ENCODE measurements at places on chromosomes 16 and 17. TPM values are rescaled to one million over a fixed set of nuclear protein-coding genes. Genes with fewer than 3 reads are reported as not detected.
A peak's percentile ranks its signal among the peaks of the same experiment; 100 is the strongest.

PRSS22 gene
- 97.0 TPM for total RNA-seq

DNA sequence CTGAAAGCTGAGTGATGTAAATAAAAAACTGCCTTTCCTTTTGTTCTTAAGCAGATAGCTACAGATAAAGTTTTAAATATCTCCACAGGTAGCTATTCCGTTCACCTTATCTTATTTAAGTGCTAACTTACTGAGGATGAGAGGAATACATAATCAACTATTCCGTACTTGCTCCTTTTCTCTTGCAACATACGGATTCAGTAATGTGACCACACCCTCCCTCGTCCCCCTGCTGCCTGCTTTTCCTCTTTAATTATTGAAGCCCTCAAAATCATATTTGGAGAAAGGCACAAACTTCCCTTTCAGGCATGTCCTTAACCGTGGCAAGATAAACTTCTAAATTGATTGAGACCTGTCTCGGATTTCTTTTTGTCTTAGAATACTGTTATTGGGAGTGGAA lies 101.4 kb downstream of the MAP2K4 start:
- no peak for ATAC-seq

- no peak for ATAC-seq
These were observed 70.3 kb downstream of the MYO1D start for GRCh38 chr17:32806646-32807045.

DNA sequence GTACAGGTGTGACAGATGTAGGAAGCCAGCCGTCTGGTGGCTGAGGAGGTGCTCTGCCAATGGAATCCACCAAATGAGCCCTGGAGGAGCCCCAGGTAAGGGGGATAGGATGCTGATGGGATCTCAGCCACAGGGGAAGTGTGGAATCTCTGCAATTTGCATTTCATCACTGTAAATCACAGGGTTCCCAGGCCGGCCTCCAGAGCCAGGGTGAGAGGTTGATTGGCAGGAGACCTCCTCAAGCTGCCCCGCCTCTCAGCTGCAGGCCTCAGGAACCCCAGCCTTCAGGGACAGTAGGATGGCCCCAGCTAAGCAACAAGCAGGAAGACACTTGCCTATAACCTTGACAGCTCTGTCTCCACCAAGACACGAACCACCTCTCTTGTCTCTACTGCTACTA lies 39.4 kb downstream of the RTN4RL1 start:
- ATAC-seq, result no peak

GNG13 gene
- not detected for total RNA-seq

FBXO39 gene
- total RNA-seq, result 0.68 TPM

DNA sequence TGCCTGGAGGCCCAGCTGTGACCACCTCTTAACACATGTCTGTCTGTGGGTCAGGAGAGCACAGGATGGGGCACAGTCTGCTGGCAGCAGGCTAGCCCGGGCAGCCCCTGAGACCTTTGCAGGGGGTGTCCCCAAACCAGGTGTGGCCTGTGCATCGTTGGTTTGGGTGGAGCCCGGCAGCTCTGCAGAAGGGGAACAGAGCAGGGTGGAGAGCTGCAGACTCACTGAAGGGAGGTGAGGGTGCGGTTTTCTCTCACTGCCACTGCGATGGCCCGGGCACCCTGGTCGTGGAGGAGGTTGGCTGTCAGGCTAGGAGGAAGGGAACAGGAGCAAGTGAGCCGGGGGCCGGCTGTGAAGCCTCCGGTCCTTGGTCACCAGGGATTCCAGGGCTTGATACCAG lies 28.8 kb downstream of the NLRC3 start:
- peak; percentile 47 for ATAC-seq

DNA sequence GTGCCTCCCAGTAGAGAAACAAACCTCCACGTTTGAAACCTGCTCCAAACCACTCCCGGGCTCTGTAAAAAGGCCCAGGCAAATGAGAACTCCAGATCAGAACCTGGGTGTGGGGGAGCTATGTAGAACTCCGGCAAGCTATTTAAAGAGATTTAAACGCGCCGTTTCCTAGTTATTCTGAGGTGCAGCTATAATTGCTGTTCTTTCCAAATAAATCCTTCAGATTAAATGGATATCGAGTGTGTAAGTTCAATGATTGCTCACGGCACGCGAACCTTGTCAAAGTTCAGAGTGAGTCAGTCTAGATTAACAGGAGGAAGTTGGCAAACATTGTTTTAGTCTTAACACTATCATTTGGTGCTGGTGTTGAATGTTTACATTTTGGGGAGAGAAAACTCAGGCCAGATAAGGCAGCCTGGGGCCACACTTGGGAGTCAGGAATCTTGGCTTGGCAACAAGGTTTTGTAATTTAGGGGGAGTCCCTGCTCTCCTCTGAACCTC lies 92.9 kb upstream of the SALL1 start:
- peak; percentile 73 for ATAC-seq

GRCh38 chr17:58532555-58532951 lies 18.1 kb upstream of the MTMR4 start:
- no peak for ATAC-seq

DNA sequence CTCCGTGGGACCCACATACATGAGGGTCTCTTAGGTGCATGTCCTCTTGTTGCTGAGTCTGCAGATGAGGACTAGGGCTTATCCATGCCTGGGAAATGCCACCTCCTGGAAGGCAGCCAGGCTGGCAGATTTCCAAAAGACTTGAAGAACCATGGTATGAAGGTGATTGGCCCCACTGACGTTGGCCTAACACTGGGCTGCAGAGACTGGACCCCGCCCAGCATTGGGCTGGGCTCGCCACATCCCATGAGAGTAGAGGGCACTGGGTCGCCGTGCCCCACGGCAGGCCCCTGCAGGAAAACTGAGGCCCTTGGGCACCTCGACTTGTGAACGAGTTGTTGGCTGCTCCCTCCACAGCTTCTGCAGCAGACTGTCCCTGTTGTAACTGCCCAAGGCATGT lies 38.2 kb upstream of the IL21R start:
- ATAC-seq, result peak; percentile 22

DNA sequence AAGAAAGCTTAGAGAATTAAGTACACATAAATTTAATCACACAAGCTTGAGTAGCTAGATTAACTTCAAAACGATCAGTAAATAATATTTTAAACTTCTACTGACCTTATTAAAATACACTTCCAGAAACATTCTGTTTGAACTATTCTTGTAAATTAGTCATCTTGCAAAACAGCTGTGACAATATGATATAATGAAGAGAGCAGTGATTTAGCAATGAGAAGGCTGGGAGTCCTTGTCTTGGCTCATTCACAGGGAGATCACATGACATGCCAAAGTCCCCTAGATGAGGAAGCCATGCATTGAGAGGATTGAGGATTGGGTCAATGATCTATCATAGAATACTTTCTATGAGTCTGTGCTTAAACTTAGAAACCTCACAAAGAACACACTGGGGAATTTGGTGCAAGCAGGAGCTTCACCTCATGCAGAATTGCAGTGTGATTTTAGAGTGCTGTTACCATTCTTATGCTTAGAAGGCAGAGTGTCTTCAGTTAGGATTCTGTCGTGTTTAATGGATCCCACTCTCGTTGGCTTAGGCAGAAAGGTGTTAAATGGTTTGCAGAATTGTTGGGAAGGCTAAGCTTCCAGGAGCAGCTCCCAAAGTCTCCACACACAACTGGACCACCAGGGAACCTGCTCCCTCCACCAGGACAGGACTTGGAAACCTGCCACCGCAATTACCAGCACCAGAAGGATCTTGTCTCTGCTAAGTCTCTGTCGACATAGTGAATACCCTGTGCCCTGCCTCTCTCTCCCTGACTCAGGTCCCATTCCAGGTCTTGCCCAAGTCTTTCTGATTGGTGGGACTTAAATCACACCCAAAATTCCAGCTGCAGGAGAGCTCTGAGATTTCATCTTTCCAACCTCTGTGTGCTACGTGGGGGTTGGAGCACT lies 87.1 kb downstream of the USP22 start:
- ATAC-seq, result peak; percentile 35

- no peak for ATAC-seq
These were observed 12.6 kb downstream of the MAP2K3 start for GRCh38 chr17:21297026-21297520.

DNA sequence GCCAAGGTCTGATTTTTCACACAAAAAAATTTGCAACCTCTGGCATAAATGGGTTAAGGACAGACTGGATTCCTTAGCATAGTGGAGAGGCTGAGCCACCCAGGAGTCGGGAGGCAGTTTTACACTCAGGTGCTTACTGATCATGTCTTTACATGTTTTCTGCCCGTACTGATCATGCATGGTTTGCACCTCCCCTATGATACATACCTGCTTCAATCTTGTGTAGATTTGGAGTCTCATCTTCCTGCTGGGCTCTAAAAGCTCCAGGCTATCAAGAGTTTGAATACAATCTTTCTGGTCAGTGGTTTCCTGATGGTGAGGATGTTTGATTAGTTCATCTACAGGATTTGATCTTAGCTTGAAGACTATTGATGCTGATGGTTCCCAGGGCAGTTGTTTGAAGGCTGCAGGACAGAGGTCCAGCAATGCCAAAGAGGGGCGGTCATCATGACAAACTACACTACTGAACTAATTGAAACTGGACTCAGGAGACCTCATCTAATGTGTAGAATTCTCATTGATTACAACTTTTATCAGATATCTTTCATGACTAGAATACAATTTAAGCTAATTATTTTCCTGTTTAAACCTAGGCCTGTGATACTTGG lies 6.9 kb downstream of the C1QBP start:
- peak; percentile 85 for ATAC-seq

KCNH4 gene
- total RNA-seq, result not detected

IQCK gene
- 4.7 TPM for total RNA-seq

DNA sequence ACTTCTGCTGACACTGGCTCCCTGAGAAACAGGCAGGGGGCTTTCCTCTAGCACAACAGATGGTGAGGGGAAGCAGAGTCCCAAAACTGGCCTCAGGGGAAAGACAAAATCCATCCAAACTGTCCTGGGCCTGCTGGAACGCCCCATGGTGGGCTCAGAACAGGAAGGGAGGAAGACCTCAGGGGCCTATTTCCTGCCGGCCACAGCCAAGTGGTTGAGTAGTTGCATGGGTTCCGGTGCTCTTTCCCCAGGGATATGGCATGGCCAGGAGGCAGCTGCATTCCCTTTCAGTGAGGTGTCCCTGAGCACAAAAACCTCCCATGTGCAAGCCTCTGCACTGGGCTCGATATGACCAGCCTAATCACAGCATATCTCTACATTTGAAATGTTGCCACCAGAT lies 303.0 kb upstream of the IRX5 start:
- ATAC-seq, result no peak

DNA sequence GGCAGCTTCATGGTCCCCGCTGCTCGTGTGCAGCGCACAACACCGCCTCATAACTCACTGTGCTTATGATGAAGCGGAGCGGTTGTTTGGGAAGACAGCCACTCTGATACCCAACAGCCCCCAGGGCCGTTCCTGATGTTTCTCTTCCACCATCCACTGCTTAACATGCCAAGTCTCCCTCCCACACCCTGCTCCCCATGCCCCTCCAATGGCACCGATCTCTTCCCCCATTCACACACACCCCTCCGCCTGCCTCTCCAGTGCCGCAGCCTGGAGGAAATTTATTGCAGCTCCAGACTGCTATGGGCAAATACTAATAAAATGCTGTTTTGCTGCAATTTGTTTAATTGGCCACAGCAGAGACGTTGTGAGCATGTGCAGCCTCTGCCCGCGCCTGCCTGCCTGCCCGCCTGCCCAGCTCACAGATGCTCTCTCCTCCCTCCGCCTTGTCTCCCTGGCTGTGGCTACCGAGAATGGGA lies 80.3 kb upstream of the LHX1 start:
- no peak for ATAC-seq

- no peak for ATAC-seq
These were observed 25.5 kb upstream of the SNN start for GRCh38 chr16:11642765-11643116.

DNA sequence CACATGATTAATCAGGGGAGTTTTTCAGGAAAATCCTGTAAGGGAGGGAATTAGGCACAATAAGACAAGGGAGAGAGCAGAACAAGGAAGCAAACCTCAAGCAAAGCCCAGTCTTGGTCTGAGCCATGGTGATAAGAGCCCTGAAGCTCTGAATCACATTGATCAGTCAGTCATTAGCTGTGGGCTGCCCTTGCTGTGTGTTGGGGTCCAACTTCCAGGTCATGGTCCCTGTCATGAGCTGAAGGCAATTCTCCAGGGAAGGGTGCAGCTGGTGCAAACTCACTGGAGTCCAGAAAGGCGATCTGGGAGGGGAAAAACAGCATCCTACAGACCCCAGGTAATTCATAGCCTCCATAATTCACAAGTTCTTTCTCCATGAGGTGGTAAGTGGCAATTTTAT lies 89.9 kb downstream of the CYLD start:
- ATAC-seq, result peak; percentile 43

DNA sequence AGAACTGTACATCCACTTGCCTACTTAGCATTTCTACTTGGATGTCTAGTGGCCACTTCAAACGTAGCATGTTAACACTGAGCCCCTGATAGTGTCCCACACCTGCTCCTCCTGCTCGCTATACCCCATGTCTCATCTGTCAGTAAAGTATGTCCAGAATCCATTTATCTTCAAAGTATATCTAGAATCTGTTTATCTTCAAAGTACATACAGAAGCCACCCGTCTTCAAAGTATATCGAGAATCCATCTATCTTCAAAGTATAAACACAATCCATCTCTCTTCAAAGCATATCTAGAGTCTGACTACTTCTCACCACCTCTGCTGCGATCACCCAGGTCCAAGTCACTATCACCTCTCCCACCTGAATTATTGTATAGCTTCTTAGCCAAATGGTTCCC lies 43.8 kb downstream of the MYO1D start:
- ATAC-seq, result no peak

GRCh38 chr16:53541326-53541725 lies 38.3 kb upstream of the AKTIP start:
- no peak for ATAC-seq

SEPTIN12 gene
- not detected for total RNA-seq

- no peak for ATAC-seq
These were observed 3.9 kb downstream of the DEXI start for GRCh38 chr16:10938321-10938720.

MT1G gene
- 26.3 TPM for total RNA-seq

CFAP97D1 gene
- not detected for total RNA-seq

- peak; percentile 53 for ATAC-seq
These were observed 22.9 kb downstream of the DHRS7C start for GRCh38 chr17:9768381-9768934.

GAS2L2 gene
- total RNA-seq, result not detected

DNA sequence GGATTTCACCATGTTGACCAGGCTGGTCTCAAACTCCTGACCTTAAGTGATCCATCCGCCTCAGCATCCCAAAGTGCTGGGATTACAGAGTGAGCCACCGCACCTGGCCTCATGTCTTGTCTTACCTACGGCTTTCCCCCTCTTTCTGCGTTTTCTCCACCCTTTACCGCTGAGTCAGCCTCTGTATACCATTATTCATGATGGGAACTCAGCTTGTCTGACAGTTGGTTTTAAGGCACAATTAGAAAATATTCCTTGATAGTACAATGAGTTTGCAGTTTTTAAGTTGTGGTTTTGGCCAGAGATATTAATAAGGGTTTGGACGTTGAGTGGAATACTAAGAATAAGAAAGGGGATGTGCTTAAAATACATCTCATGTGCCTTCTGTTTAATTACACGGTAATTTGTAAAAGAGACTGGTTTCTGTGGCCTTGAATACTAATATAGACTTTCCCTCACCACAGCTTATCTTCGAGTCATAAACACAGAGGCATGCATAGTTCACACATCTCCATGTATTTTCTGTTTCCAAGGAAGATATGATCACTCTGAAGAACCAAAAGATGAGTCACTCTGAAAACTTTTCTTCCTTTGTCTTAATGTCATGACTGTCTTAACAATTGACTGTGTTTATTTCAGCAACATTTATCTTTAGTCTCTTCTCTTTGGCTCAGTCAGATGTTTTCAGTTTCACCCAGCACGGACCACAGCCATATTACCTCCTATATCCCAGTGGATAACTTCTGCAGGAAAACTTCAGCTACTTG lies 54.4 kb downstream of the PITPNC1 start:
- peak; percentile 69 for ATAC-seq

MEFV gene
- 0.52 TPM for total RNA-seq

All from esophagus mucosa (tissue), 1 donor.